Mammary epithelial cell (primary cell): ENCODE measurements at places on chromosomes 4 and X. TPM values are rescaled to one million over a fixed set of nuclear protein-coding genes. Genes with fewer than 3 reads are reported as not detected.
A peak's percentile ranks its signal among the peaks of the same experiment; 100 is the strongest.

The UGT2B15 gene
- total RNA-seq: not detected

The CABS1 gene
- not detected in 2 replicates for total RNA-seq

The CXCL1 gene
- 18.7 and 43.3 TPM in 2 replicates for total RNA-seq

The DSPP gene
- not detected in 2 replicates for total RNA-seq

The NLGN4X gene
- 3.2 TPM for total RNA-seq

DNA sequence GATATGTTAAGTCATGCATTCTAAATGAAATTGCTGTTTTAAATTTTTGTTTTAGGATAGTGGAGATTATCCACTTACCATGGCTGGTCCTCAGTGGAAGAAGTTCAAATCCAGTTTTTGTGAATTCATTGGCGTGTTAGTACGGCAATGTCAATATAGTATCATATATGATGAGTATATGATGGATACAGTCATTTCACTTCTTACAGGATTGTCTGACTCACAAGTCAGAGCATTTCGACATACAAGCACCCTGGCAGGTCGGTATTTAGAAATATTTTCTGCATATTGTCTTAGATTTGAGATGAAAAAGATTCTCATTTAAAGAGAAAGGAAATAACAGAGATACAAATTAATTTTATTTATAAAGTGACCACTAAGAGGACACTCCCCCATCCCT lies 83.6 kb downstream of the STAG2 start:
- peak; percentile 20 for DNase-seq

- DNase-seq: no peak
These were observed 33.0 kb upstream of the RAB9B start for GRCh38 chrX:103864886-103865534.

DNA sequence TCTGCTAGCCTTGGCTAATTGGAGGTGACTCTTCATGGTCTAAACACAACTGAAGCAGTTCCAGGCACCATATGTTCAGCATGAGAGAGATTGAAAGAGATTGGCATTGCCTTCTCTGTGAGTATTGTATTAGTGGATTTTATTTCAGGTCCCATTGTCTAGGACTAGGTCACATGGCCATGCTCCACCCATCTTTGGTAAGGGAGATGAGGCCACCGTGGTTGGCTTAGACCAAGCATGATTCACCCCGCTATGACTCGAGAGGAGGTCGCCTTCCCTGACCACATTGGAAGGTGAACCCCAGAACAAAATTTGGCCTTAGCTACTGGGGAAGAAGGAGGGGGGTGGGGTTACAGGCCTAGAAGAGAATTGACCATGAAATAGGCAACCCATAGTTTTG lies 109.9 kb upstream of the BCOR start:
- peak; percentile 25 for DNase-seq

GRCh38 chrX:625137-625691 lies 5.4 kb upstream of the SHOX start:
- DNase-seq: no peak

GRCh38 chrX:6777238-6778002 lies 242.5 kb upstream of the VCX3A start:
- no peak for DNase-seq

GRCh38 chrX:13646154-13646549 lies 6.8 kb upstream of the TCEANC start:
- DNase-seq: peak; percentile 53

GRCh38 chrX:27444093-27444908 lies 18.8 kb downstream of the PPP4R3C start:
- DNase-seq: peak; percentile 2

DNA sequence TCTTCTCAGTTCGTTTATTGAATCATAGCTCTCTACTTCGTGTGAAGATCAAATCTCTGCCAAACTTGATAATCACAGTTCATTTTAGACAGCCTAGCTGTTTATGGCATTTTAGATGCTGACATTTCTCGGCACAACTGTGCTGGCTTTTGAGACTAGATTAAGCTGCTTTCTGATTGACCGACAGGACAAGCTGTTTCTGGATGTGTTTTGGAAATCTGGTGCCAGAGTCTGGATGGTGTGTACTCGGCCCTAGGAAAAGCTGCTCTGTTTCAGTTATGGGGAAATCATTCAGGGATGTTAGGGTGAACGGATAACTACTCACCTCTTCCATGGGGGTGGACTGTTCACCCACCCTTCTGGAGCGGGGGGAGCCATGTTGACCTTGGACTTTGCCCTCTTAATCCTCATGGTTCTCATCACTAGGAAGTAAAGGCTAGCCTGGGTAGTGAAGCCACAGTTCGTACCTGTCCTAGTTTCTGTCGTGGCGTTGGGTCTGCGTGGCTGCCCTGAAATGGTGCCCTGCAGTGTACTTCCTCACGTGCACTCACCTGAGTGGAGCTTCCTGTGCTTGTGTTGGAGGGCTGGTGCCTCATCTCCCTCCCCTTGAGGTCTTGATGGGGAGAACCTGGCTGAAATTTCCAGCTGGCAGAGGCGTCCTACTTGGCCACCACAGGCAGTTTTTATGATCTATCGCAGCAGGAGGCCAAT lies 13.7 kb upstream of the WDR1 start:
- no peak for DNase-seq

DNA sequence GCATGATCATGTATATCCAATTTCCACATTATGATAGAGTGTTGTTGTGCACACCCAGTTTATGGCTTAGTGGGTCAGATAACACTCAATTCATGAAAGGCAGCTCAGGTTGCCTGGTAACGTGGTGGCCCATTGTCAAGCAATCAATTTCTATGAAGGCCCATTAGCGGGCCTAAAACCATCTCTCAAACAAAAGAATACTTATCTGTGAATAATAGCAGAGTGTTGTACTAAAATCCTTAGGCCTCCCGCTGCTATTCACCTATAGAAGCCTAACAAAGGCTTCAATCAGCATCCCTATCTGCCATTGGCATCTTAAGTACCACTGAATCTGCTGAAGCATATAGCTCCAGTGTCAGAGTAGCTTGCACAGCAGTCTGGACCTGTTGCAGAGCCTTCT lies 849.6 kb upstream of the POU3F4 start:
- DNase-seq: no peak

DNA sequence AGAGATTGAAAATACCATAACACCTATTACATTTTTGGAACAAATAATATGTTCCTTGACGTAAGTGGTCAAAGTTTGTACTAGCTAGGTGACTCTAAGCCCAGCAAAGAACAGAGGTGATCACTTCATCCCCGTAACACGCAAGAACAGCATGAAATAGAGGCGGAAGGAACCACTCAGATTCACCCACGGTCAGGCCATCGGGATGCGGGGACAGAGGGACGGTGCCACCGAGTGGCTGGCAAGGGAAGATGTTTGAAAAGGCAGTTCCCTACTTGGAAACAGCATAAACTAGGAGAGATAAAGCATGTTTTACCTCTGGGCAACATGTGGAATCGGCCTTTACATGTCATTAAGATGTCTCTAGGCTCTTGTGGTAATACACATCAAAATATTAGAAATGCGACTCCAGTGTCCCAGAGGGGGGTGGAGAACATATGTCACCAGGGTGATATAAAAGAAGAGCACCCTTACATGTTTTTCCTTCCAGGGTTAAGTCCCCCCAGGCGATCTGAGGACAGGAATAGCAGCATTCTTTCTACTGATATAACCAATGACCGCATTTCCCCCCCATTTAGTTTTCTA lies 84.0 kb downstream of the PHKA2 start:
- DNase-seq: no peak

GRCh38 chrX:97602465-97603258 lies 719.0 kb downstream of the RPA4 start:
- DNase-seq: no peak
